ENCODE measurements at places on chromosomes 6 and 20. TPM values are rescaled to one million over a fixed set of nuclear protein-coding genes. Genes with fewer than 3 reads are reported as not detected.

LKAAEAR1 gene
- 3.4 TPM for total RNA-seq

IRAK1BP1 gene
- 20.9 TPM for total RNA-seq

- DNase-seq, result no peak
Measured at GRCh38 chr20:41358230-41358629, 8.4 kb downstream of the EMILIN3 start.

GRCh38 chr6:150346346-150346745 is 22.5 kb upstream of the IYD start:
- DNase-seq, result peak; percentile 31

GRCh38 chr6:111664565-111665030 is 58.9 kb upstream of the TRAF3IP2 start:
- no peak for DNase-seq

All from umbilical cord (tissue), 2 donors.